ENCODE measurements at places on chromosomes 6 and 20.

- ATAC-seq, result no peak
Measured at GRCh38 chr6:108750801-108751200, 97.4 kb upstream of the ARMC2 start.

GRCh38 chr20:49313283-49313682, 35.4 kb upstream of the ZNFX1 start:
- ATAC-seq, result no peak

GRCh38 chr6:158751224-158751623, 67.9 kb downstream of the EZR start:
- no peak for ATAC-seq

DNA sequence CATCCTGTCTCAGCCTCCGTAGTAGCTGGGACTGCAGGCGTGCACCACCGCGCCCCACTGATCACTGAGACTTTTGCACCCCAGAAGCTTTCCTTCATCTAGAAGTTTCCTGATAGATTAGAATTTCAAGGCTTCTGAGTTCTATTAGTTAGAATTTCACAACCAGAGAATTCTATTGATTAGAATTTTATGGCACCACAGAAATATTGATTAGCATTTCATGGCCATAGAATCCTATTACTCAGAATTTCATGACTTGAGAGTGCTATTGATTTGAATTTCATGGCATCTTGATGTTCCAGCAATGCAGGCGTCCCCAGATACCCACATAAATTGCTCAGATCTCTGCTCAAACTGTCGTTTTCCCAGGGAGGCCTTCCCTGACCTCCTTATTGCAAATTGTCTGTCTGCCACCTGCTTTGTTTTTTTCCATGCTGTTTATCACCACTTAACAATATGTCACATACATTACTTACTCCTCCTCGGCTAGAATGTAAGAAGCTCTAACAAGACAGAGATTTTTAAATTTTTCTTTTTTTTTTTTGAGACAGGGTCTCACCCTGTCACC, 16.9 kb upstream of the CBFA2T2 start:
- no peak for ATAC-seq

- ATAC-seq, result no peak
Measured at GRCh38 chr20:13348311-13349234, 127.5 kb downstream of the ISM1 start.

DNA sequence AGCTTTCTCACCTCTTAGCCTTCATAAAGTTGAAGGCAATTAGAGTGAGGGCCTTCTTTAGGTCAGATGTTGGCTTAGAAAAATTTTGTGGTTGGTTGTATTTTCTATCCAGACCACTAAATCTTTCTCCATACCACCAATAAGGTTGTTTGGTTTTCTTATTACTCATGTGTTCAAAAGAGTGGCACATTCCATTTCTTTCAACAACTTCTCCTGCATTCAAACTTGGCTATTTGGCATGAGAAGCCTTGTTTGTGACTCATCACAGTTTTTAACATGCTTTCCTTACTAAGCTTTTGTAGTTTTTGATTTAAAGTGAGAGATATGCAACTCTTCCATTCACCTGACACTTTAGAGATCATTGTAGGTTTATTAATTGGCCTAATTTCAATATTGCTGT, 949.6 kb downstream of the TBC1D32 start:
- no peak for ATAC-seq

DNA sequence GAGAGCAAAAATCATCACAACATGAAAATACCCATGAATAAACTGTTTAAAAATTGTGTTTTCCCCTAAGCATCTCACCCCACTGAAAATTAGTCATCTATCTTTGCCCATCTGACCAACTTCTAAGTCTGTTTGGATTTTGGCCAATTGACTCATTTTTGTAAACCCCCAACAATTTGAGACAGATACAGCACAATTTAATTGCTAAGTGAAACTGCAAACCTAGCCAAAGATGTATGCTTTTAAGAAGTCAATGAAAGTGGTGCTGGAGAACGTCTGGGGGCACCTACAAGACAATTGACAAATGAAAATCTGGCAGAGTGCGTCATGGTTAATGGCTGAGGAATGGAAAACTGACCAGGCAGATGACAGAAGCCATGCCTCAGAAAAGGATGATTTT, 30.9 kb upstream of the SLC24A3 start:
- no peak for ATAC-seq

- ATAC-seq, result no peak
Measured at GRCh38 chr6:105212587-105212986, 32.8 kb upstream of the POPDC3 start.

DNA sequence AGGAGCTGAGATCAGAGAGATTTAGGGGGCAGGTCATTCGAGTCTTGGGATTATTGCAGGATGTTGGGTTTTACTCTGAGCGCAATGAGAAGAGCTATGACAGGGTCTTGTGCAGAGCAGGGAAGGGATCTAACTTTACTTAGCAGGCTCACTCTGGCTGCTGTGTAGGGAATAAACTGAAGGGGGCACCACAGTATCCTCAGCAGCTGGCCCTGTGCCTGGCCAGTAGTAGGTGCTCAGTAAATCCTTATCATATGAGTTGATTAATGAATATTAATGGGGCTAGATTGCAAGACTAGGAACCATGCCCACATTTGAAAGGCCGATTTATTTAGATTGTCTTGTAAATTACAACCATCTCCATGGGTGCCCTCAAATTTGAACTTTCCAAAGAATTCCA, 4.6 kb upstream of the MDGA1 start:
- ATAC-seq, result no peak

DNA sequence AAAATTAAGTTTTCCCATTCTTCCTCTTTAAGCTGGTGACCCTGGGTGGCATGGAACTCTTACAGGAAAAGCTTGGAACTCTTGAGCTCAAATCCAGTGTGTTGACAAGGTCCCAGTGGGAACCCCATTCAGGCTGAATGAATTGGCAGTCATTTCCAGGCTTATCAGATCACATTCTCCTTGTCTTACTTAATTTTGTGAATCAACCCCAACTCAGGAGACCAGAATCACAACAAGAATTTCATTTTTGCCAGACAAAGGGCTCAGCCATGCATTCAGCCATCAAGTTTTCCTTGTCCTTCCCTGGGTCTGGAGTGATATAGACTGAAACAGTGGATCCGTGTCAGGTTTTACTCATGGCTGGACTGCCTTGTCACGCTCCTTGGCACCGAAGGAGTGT, 92.1 kb upstream of the EEF1E1 start:
- ATAC-seq, result no peak

- ATAC-seq, result no peak
Measured at GRCh38 chr20:47049771-47050170, 155.1 kb downstream of the EYA2 start.

- ATAC-seq, result no peak
Measured at GRCh38 chr20:2136275-2136674, 34.6 kb downstream of the STK35 start.

- no peak for ATAC-seq
Measured at GRCh38 chr6:169409742-169410312, 156.2 kb upstream of the THBS2 start.

- ATAC-seq, result no peak
Measured at GRCh38 chr6:19723545-19723944, 113.6 kb upstream of the ID4 start.

Data from SK-N-SH treated with all-trans-retinoic acid at 6 μM for 48 hours (cell line).